Left ventricle myocardium superior (tissue), 1 donor: ENCODE measurements at places on chromosomes 7 and 10. TPM values are rescaled to one million over a fixed set of nuclear protein-coding genes. Genes with fewer than 3 reads are reported as not detected.

DNA sequence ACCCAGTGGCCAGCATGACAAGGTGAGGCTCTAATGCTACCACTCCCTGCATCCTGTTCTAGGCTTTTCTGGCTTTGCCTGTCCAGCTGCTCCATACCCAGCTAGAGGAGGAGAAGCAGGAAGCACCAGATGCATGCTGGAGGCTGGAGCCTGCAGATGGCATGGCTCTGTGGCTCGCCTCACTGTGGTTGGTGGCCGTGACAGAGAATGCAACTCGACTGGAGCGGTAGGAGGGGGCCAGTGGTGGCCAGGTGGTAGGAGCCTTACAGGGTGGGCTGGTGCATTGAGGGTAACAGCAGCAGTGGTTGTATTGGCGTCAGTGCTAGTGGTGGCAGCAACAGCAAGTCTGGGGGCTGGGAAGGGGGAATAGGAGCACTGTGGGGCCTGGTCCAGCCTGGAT lies 128.6 kb downstream of the ZNF248 start:
- no peak for DNase-seq

Gene UNCX
- total RNA-seq = not detected

- no peak for DNase-seq
Observed at GRCh38 chr10:71053169-71053895, 159.0 kb upstream of the UNC5B start.

DNA sequence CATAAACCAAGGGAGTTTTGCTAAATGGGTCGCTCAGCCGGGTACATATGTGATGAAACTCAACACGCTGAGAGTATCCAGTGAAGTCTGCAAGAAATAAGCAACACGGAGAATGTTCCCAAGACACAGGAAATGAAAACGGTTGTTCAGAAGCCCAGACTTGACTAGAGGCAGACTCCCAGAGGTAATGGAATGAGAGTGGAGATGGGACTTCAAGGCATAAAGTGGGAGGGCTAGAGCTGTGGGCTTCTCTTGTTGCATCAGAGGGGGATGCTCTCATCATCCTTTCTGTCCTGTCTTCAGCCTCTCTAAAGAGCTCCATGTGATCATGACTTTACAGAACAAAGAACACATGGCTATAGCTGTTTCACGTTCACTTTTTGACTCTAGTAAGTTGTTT lies 88.3 kb downstream of the BAMBI start:
- no peak for DNase-seq

- DNase-seq = no peak
Observed at GRCh38 chr10:110993024-110993693, 73.8 kb downstream of the SHOC2 start.

Gene ITGA8
- total RNA-seq = 0.82 TPM

DNA sequence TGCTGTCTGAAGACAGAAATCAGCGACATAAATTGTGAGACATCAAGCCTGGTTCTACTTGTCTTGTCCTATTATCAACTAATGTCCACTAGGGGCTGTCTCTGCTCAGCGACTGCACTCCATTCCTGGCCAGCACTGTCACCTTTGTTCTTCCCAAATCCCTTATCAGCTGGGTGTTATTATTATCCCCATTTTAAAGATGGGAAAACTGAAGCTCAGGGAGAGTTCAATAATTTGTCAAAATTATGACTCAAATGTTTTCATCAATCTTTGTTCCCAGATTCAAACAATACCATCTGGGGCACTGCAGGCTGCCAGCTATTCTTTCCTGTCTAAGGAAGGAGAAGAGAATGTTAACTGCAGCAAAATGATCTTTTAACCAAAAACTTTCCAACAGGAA lies 431.6 kb upstream of the NFE2L3 start:
- DNase-seq = no peak

- DNase-seq = no peak
Observed at GRCh38 chr7:47258798-47259197, 323.1 kb downstream of the TNS3 start.

DNA sequence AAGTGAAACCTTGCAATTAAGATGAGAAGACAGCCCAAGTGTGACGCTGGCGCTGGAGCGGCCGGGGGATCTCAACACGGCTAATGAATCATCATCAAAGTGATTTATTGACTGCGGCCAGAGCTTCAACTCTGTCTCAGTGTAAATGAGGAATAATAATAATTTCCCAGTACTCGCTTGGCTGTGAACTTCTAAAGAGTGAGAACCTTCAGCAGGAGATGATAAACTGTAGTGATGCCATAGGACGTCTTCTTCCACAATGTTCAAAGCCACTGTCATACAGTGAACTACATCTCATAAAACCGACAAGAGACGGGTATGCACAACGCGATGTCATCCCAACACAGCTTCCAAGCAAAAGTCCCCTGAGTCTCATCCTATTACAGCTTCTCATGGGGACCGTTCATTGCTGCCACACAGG lies 123.6 kb upstream of the NOBOX start:
- no peak for DNase-seq

DNA sequence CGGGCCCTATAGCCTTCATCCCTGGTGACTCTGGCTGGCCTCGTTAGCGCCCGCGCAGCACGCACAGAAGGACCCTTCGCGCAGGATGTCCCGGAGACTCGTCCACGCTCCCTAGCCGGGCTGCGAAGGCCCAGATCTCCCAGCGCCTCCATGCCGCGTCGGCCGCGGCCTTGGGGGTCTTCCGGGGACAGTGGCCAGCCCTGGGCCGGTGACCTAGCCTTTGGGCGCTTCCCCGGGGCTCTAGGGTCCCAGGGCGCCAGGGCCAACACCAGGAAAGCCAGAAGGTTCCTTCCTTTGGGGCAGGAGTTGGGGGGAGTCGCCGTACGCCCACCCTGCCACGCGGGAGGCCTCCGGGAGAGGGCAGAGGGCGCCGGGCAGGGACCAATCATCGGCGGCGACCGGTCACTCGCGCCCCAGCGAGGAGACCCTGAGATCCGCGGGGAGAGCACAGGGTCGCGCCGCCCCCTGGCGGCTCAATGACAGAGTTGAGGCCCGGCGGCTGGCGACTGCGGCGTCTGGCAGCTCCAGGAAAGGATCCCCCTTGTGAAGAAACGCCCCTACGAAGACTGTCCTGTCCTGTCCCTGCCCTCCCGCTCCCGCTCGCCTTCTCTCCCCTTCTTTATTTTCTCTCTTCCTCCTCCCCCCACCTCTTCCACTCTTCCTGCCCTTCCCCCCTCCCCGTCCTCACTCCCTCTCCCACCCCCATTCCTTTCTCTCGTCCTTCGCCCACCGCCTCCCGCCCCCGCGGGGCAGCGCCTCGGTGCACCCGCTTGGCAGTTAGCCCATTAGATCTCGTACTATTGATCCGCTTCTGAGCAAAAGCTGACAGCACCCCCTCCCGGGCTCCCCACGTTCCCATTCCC lies 62.3 kb upstream of the LBX1 start:
- peak; percentile 84 for DNase-seq

- no peak for DNase-seq
Observed at GRCh38 chr10:129890170-129890569, 73.9 kb downstream of the EBF3 start.

DNA sequence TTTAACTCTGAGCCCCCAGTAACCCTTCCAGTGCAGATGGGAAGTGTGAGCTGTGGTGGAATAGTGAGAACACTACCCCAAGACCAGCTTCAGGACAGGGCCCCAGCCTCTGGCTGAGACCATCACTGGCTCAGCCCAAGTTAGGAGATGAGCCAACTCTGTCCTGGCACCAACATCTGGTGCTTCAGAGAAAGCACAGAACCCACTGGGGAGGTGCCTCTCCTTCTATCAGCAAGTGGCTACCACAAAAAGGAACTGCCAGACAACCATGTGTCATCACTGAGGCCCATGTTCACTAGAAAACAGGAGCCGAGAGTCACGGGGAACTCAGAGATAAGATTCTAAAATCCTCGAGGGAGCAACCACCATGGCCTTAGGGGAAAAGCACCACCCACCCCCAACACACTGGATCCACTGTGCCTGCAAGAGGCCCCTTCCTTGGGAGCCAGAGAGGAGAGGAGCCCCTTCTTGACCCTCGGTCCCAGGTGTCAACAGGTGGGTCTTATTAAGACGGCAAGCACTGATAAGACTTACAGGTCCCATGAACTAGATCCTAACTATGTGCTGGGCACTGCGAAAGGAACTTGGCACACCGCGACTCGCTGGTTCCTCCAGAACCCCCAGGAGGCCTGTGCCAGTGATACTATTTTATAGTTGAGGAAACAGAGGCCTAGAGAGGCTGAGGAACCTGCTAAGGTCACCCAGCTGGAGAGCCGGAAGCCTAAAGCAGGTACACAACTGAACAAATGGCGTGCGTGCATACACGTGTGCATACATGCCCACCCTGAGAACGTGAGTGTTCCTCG lies 102.7 kb downstream of the FAM53B start:
- peak; percentile 74 for DNase-seq

DNA sequence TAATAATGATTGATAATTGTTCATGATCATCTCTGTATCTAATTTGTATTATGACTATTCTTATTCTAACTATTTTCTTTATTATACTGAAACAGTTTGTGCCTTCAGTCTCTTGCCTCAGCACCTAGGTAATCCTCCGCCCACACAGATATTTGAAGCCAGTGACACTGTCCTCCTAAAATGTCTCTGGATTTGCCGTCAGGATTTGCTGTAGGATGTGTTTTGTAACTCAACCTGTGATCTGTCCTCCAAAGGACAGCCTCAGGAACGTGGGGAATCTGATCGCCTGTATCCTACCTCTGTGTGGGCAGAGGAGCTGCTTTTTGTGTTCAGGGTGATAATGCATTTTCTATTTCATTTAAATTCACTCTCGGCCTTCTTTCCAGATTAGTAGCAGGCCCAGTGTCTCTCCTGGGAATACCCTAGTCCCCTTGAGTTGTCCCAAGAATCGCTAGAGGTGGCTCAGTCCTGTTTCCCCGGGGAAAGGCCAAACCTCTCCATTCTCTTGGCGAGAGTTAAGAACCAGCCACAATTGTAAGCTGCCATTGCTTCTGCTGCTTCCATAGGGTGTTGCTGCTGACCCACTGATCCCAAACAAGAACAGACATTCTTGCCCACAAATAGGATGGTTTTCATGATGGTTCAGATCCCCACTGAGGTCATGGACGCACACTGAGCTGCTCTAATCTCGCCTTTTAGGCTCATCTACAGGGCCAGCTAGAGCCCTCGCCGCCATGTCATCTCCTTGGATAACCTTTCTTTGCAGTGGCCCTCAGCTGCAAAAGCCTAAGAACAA lies 136.2 kb upstream of the KCNMA1 start:
- DNase-seq = no peak

Gene FEZF1
- total RNA-seq = not detected

DNA sequence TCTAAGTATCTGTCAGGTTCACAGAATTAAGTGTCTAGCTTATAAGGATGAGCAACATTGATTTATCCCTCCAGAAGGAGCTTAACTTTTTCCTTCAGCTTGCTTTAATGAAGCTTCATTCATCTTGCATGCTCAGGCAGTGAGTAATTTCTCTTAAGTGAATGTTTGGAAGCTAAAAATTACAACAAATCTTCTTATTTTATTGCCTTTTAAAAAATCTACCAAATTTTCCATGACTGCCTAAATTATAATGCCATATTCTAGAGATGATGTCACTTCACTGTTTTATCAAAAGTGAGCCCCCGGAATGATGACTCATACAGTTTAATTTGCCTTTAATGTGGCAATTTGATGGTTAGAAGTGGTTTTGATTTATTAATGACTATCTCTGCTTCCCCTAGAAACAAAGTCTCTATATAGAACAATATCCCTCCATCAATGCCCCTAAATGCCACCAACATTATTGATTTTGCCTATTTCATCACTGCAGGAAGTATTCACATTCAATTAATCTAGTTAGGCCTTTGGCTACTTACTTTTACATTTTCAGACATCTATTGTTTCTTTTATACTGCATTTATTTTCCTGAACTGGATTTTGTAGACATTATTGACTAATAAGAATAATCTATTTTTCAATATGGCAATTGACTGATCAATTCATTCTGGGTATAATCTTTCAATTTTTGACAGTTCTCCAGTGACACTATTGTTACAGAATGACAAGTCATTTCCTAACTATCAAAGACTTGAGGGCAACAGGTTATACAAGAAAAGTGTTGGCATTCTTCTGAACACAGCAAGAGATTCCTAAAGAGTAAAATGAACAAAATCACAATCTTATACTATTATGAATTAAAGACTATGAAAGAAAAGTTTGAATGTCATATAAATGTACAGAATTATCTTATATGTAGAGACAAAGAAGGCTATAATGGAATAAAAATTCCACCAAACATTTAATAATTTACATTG lies 139.3 kb upstream of the ODAD2 start:
- no peak for DNase-seq

DNA sequence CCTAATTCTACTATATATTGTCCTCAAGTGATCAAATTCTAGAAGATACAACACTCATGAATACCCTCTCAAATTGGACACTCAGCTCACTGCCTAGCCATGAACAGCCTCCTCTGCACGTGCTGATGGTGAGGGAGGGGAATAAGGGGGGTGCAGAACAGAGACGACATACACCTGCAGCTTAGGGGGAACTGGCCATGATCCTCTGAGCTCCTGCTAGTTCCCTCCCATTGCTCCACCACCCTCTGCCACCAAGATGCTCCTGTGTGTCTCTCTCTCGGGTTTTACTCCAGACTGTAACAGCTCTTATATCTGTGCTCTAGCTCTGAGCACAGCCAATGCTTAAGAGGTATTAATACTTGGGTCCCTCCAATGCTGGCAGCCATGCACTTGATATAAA lies 70.7 kb downstream of the VOPP1 start:
- DNase-seq = no peak

DNA sequence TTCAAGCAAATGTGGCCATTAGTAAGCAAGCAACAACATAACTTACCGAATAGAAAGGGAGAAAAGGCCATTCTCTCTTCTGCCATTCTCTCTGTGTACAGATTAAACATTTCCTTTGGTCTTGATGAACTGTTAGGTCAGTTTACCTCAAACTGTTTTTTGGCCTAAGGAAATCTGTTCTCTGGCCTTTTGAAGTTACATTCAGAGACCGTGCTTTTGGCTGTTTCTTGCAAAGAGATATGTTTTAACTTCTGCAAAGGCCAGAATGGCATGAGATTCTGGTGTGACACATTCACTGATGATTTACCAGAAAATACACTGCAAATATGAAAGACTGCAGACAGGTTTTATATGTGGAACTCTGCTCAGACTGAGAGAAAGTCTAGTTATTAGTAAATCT lies 22.2 kb downstream of the AHR start:
- no peak for DNase-seq

GRCh38 chr10:6219494-6219836 lies 16.7 kb downstream of the PFKFB3 start:
- DNase-seq = no peak

DNA sequence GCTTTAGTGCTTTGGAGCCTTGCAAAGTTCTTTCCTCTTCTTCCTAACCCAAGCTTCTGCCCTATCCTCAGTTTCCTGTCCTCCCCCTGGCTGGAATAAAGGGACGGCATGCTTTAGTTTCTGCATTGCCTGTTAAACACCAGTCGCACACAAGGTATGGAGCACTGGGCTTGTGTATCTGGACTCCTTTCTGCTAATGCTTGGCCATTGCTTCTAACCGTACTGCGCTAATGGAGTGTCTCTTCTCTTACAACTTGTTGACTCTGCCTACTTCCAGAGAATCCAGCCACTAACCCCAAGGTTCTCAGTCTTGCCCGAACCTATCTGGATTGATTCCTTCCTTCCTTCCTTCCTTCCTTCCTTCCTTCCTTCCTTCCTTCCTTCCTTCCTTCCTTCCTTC lies 120.6 kb downstream of the REEP3 start:
- no peak for DNase-seq
